ENCODE measurements at places on chromosomes 1 and 21.

- no peak for DNase-seq
These were observed 40.9 kb downstream of the ATP6V1G3 start for GRCh38 chr1:198499588-198499987.

DNA sequence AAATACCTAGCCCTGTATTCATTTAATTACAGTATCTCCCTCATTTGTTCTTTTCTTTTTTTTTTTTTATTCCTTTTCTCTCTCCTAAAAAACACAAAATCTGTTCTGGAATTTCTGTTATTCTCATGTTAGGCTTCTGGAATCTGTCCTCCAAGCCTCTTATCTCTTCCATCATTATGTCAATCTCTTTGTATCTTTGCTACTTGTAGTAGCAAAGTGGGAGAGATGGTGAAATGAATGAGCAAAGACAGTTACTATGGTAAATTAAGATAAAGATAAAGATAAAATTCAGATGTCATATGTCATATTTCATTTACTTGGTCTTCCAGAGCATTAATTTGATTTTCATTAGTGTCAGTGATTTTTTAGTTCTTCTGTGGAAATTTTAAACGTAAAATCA lies 155.1 kb downstream of the FGGY start:
- DNase-seq: no peak

DNA sequence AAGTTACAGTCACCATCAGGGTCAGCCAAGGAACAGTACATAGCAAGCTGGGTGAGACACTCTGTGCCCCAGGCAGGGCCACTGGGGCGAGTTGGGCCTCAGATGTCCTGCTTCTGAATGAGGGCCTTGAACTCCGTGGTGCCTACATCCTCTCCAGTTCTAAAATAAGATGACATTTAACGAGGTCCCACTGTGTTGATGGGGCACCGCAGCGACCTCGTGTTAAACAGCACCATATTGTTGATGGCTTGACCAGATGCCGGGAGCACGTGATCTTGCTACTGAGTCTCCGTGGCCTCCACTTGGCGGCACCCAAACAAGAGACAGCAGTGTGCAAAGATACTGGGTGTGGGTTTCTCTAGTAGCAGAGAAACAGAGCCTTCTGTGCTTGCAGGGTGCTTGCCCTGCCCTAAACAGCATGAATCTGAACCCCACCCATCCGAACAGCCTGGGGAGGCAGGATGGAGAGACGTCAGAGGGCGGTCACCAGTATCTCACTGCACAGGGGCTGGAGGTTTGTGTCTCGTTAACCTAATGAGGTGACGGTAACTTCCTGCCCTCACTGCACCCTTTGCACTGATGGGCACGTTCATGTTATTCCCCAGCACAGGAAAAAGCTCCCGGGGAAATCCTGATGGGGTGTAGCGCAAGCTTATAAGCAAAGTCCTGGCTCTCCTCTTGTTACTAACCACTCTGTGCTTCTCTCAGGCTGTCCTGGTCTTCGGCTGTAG lies 324.4 kb downstream of the AJAP1 start:
- DNase-seq: no peak

- DNase-seq: no peak
These were observed 56.3 kb downstream of the CASZ1 start for GRCh38 chr1:10740123-10740522.

DNA sequence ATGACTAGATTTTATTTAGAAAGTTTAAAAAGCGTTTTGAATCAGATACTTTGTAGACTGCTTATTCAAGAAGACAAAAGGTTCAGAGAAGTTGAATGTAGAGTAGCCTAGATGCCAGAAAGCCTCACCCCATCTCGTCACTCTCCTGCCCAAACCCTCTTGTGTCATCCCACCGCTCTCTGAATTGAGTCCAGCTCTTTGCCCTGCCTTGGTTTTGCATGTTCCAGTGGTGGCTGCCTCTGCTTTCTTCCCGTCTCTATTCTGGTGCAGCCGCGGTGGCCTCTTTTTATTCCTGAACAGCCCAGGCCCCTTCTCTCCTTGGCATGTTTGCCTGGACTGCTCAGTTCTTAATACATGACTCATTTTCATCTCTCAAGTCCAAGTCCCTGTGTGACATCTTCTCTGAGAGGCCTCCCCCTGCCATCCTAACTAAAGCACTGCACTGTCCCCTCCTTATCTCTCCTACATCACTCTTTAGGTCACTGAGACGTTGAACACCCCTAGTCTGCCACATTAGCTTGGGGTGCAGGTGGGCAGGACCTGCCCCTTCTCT lies 22.9 kb downstream of the PRDM2 start:
- no peak for DNase-seq

All from brain microvascular endothelial cell (primary cell).